Dorsolateral prefrontal cortex (tissue), 122 donors: ENCODE measurements at places on chromosomes 3 and 15. TPM values are rescaled to one million over a fixed set of nuclear protein-coding genes. Genes with fewer than 3 reads are reported as not detected.

DNA sequence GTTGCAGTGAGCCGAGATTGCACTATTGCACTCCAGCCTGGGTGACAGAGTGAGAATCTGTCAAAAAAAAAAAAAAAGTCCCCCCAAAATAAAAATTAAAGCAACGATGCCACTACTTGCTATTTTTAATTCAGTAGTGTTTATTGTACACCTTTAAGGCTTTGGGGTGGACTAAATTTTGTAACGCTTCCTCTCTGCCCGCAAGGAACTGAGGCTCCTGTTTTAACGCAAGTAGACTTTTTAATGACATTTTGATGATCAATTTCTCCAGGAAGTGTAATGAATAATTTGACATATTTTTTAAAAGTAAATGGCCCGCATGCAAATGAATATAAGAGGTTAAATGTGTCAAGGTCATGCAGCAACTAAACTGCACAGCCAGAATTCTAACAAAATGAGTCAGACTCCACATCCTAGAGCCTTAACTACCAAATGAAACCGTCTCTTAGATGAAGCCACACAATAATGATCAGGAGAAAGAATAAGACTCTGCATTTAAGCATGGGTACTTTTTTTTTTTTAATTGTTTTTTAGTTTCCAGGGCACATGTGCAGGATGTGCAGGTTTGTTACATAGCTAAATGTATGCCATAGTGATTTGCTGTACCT lies 96.8 kb upstream of the LMOD3 start:
- DNase-seq, result no peak

DNA sequence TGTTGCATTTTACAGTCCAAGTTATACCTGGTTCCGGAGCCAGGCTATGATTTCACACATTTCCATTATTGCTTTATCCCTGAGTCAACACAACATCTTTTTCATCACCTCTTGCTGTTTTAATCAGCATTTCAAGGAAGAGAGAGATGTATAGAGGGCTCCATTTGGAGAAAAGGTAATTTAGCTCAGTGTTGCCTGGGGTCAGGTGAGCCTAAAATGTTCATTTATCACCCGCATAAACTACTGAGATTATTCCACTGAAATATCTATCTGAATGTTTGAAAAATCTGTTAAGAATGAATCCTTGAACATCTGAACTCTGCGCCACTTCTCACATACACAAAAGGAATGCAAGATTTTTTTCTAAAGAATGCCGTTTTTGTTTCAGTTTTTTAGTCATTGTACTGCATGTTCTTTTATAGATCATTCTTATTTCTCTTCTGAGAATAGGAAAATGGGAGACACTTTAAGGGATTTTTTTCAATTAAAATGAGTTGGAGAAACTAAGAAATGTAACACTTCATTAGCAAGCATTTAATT lies 51.5 kb upstream of the AGTR1 start:
- DNase-seq, result no peak

- peak; percentile 49 for DNase-seq
These were observed 460 bp upstream of the ZMAT3 start for GRCh38 chr3:179072100-179072438.

- no peak for DNase-seq
These were observed 185.8 kb upstream of the DCBLD2 start for GRCh38 chr3:99087277-99087676.

DNA sequence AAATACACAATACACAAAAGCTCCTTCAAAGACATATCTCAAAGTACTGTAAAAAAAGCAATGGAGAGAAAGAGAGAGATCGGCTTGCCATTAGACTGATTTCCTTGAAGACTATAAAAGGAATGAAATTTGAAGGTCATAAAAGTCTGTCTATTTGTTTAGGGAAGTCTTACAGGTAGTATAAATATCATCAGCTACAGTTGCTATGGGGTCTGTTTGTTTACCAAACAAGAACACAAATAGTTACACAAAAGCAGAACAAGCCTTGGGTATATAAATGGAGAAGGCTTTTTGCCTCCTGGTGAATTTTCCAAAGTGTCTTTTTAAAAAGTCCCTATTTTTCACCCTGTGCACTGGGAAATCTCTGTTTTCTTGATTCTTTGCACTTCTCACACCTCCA lies 552.3 kb downstream of the FOXP1 start:
- DNase-seq, result no peak

GRCh38 chr15:58260205-58260724 lies 122.1 kb downstream of the AQP9 start:
- no peak for DNase-seq

- DNase-seq, result no peak
These were observed 47.0 kb downstream of the OXNAD1 start for GRCh38 chr3:16311960-16312451.

DNA sequence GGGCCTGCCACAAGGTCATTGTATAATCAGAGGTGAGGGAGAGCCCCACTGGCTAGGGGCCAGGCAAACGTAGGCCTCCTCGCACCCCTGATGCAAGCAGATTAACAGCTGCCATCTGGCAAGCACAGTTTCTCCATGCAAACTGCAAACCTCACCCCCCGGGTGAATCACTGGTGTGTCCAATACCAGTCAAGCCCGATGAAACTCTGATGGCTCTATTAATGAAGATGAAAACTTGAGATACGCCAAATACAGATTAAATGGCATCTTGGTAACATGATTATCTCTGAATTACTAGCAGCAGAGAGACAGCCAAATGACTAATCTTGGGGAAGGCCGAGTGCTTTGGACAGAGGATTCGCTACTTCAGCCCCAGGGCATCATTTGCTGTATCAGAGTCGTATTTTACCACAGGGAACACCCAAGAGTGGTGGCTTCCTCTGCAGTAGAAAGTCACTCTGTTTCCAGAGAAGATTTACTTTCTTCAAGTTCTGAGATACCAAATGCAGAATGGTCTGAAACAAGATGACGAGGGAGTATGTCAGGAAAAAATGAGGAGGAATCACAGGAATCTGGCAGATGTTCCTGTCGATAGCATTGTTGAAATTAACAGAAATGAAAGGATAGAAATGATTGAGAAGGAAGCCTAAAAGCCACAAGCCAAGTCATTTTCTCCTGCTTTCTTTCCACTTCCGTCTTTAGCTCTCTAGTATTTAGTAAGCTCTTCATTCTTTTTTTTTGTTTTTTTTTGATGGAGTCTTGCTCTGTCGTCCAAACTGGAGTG lies 96.2 kb upstream of the NR2F2 start:
- DNase-seq, result no peak

DNA sequence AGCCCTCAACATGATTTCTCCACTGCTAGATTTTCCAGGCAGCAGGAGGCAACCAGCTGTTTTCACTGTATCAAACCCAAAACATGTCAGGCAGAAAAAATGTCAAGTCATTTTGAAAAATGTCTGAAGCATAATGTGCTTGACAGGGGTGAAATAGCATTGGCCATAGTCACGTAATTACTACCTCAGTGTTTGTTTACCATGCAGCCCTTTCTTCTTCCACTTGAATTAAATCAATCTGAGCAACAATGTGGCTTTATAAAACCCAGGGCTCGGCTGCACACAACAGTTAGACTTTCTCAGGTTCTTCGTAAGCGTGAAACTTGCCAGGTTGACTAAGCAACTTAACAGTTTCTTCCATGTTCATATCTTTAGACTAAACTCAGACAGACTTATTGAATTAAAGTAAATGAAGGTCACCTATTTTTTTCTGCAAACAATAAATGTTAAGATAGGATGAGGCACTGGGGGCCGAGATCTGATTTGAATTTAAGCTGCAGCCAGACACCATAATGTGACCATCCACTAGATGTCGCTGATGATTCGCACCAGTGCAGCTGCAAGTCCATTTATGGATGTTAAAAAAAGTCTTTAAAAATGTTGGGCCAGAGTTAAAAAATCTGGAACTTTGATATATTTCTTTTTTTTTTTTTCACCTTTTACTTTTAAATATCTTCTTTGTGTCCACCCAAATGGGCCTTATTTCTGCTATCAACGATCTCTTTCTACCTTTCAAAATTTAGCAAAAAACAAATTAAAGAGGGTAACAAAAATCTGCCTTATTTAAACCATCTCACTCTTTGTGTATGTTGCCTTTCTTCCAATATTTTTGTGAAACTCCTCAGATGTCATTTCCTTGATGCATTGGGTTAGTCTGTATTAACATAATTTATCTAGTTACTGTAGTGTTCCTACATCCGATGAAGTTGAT lies 305.9 kb downstream of the CACNA2D3 start:
- DNase-seq, result peak; percentile 36

DNA sequence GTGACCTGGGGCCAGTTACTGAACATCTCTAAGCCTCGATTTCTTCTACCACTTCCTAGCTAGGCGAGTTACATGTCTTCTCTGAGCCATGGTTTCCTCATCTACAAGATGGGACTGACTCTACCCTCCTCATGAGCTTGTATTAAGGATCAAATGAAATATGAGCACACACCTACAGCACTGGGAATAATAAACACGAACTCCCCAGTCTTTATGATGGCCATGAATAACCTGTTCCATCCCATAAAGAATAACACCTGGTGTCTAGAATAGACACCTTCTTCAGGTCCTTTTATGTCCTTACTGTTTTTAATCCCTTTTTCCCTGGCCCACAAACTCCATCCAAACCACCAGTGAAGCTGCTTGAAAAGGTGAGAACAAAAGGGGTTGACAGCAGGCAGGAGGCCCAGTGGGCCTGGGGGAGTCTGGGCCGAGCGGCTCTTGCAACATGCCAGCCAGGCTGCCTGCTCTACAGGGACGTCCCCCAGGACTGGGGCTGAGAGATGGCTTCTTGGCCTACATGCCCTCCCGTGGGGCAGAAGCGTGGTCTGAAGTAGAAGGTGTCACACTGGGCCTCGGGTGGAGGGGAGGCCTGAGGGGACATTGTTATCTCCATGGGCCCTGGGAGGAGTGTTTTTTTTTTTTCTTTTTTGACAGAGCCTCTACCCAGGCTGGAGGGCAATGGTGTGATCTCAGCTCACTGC lies 178.2 kb downstream of the RAB11A start:
- no peak for DNase-seq

- DNase-seq, result no peak
These were observed 15.4 kb downstream of the PLSCR1 start for GRCh38 chr3:146529021-146529420.

DNA sequence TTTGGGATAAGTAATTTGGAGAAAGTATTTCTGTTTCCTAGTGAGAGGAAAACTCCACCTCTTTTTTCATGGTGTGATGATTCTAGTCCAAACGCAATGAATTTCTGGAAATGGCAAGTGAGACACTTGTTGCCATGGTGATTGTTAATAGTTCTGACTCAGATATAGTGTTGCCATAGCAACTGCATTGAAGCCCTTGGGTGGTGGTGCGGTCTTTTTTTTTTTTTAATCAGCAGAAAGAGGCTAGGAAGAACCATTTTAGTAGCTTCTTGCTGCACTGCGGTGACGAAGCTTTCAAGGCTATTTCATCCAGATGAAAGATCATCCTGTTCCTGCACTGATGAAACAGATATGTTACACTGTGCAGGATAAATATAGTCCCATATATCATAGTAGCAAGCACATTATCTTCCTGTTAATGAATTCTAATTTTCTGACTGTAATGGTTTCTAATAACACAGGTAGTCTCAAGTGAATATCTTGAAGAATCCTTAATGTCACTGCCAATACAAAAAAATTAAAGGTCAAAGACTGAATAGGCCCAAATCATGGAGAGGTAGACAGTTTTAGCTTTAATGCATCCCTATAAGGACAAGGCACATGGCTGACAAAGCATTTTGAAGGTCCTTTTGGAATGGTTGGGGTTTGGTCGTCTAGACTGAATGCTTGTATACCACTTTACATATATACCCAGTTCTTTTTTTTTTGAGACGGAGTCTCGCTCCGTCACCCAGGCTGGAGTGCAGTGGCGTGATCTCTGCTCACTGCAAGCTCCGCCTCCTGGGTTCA lies 125.1 kb upstream of the ZBTB20 start:
- DNase-seq, result no peak

- no peak for DNase-seq
These were observed 53.5 kb downstream of the ZBTB38 start for GRCh38 chr3:141421639-141422319.

DNA sequence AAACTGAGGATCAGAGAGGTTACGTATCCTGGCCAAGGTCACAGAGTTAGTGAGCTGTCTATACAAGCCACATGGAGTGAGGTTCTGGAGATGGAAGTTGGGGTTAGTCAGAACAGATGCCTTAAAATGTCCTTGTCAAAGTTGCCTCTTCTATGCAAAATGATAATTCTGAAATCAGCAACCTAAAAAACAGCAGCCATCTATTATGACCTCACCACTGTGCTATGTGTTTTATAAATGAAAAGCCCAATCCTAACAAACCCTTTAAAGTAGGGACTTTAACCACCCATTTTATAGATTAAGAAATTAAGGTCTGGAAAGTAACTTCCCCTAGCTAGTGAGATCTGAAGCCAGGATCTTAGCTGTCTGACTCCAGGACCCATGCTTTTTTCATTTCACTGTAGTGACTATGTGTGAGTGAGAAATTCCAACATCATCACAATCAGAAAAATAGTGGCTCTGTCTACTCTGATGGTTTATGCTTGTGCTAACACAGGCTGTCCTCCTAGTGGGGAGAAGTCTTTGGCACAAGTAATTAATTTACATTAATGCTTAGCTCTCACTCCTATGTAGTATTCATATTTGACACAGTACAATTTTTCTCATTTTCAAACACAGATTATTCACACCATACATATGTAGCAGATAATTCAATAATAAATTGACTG lies 143.6 kb downstream of the ANO10 start:
- no peak for DNase-seq

Gene SLC15A2
- 27.7 TPM for total RNA-seq

Gene MASP1
- total RNA-seq, result 11.7 TPM

Gene FGF7
- 0.33 TPM for total RNA-seq

Gene PIERCE2
- 1.4 TPM for total RNA-seq

Gene LCMT2
- 4.7 TPM for total RNA-seq

Gene SOX2
- 70.2 TPM for total RNA-seq

Gene PLSCR5
- total RNA-seq, result not detected

Gene SEMA3F
- total RNA-seq, result 5.0 TPM

Gene DUOXA1
- 2.5 TPM for total RNA-seq

Gene LYSMD4
- total RNA-seq, result 23.1 TPM

Gene PDZRN3
- total RNA-seq, result 40.8 TPM

Gene SAMMSON
- 0.73 TPM for total RNA-seq
